ENCODE measurements at places on chromosomes 5 and 9.

- no peak for DNase-seq
These were observed 167.7 kb upstream of the TBCA start for GRCh38 chr5:77943851-77944250.

- no peak for DNase-seq
These were observed 38.9 kb upstream of the IQGAP2 start for GRCh38 chr5:76364226-76364589.

DNA sequence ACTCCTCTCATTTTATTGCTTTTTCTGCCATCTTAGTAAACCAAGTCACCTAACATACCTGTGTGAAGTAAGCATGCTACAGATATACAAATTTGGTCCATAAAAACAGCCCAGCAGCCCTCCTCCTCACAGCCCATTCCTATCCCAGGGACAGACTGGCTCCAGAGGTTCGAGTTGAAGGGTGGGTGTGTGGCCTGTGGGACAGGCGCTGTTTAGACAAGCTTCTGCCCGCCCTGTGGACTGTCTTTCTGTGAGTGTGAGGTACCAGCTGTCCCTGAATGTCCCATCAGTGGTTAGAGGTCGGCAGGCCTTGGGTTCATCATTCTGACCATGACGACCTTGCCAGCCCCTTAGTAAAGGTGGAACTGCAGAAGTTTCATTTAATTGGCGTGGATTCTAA lies 82.0 kb downstream of the WNK2 start:
- peak; percentile 11 for DNase-seq

DNA sequence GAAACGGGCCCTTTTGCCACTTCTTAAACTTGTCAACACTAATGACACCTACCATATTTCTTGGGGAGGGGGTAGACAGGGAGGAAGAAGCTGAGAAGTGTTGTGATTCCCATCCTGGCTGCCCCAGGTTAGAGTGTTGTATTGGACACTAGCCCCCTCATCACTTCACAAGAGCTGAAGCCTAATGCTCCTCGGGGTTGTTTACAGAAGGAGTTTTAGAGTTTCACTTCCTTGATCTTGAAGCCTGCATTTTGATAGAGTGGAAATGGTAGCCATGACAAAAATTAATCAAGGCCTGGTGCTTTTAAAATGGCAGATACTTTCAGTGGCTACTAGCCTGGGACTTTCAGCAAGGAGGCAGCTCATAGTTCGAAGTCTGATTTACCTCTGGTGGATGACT lies 11.0 kb upstream of the FAM120AOS start:
- peak; percentile 23 for DNase-seq

GRCh38 chr5:145101246-145101645 lies 733.9 kb downstream of the PRELID2 start:
- DNase-seq, result no peak

DNA sequence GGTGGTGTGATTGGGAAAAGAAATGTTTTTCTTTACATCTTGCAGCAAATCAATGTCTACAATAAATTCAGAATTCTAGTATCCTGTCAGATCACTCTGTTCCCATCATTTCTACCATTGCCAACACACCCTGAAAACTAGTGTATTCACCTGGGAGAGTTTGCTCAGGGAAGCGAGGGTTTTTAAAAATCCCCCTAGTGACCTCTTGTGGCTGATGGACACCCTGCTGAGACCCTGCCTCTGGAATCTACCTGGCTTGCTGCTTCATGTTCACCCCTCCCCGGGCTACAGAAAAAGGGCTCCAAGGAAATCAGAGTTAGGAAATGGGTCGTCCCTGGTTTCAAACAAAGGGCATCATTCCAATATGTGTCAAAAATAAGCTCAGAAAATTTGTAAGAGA lies 21.4 kb upstream of the ALDOB start:
- DNase-seq, result no peak

DNA sequence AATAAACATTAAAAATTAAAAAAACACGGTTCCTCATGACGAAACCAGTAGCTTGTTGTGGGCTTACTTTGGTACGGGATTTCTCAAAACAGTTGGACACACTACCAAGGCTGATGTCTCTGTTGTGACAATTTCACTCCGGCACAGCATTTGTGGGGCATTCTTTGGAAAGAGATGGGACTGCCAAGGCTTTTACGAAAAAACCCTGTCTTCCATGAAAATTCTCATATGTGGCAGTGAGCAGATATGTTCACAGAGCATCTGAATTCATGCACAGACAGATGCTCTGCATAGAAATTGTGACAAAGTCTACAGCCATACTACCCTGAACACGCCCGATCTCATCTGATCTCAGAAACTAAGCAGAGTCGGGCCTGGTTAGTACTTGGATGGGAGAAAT lies 17.8 kb upstream of the SHROOM1 start:
- no peak for DNase-seq

DNA sequence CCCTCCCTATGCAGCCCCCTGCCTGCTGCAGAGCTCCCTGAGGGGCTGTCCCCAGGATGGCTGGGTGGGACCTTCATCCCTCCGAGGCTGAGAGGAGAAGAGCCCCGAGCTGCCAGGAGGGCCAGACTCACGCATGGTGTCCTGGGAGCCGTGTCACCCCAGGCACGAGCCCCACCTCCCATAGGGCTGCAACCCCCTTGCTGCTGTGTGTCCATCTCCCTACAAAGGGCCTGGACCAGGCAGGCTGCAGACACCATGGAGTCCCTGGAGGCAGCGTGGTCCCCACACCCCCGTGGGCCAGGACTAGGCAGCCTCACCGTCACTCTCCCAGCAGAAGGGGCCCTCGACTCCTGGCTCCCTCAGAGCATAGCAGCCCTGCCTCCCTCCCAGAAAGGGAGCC lies 11.2 kb upstream of the SEC16A start:
- DNase-seq, result no peak

DNA sequence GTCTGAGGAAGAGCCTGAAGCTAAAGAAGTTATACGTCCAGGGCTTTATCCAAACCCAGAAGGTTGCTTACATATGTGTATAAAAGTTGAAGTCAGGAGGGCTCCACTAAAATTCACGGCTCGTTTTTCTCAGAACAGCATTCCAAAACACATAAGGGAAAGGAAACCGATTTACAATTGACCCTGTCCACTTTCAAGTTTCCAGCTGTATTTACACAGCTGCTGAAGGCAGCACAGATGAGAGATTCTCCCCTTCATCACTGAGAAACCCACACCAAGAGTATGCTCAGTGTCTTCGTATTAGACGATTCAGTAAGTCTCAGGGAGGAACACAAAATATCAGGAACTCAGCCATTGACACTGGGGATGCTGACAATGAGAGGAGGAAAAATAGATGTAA lies 5.9 kb upstream of the NREP start:
- DNase-seq, result no peak

DNA sequence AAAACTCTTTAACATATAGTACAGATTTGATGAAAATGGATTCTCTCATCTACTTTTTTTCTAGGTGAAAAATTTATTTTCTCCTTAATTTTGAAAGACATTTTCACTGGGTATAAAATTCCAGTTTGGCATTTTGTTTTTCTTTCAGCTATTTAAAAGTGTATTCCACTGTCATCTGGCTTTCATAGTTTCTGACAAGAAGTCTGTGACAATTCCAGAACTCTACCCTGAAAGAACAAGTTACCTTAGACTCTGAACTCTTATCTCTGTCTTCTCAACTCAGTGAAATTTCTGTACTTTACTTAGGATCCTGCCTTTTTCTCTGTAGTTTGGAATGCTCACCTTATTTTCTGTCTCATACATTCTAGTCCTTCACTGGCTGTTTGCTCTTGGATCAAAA lies 161.7 kb downstream of the RANBP17 start:
- DNase-seq, result no peak

- DNase-seq, result no peak
These were observed 129.4 kb upstream of the RASA1 start for GRCh38 chr5:87138091-87138805.

DNA sequence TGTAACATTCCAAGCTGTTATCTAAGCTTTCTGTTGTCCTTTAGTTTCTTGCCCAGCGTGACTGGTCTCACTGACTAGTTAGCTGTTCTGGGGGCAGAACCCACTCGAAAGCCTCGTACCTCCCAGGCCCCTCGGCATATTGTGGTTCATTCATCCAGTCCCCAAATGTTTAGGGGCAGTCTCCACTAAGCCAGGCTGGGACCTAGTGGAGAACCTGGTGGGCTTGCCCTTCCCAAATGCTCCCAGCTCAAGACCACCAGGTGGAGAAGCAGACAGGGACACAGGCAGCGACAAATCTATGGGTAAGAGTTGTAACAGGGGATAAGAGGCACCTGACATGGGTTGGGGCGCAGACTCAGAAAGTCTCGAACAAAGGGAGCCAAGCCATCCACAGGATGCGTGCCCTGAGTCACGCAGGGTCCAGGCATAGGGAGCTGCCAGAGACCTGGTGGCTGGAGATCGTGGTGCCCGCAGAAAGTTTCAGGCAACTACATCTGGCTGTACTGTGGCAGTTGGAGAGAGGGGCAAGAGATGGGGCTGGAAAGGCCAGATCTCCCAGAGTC lies 851 bp upstream of the EEIG1 start:
- DNase-seq, result no peak

DNA sequence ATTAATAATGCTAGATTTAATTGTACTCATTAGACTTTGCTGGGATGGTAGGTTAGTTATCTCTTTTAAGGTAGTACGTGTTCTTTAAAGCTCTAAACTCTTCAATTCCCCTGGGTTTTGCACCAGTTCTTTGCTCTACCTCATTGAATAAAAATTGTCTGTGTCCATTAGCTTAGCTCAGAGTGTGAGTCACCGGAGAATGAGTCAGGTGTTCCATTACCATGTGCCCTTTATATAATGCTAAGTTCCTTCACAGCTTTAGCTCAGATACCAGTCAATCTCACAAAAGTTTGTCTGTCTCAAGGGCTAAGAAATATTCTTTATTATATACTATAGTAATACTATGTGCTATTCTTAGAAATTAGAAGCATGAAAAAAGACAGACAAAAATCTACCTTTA lies 339.4 kb downstream of the PRELID2 start:
- no peak for DNase-seq

- DNase-seq, result no peak
These were observed 8.5 kb downstream of the KLF4 start for GRCh38 chr9:107481035-107481434.

DNA sequence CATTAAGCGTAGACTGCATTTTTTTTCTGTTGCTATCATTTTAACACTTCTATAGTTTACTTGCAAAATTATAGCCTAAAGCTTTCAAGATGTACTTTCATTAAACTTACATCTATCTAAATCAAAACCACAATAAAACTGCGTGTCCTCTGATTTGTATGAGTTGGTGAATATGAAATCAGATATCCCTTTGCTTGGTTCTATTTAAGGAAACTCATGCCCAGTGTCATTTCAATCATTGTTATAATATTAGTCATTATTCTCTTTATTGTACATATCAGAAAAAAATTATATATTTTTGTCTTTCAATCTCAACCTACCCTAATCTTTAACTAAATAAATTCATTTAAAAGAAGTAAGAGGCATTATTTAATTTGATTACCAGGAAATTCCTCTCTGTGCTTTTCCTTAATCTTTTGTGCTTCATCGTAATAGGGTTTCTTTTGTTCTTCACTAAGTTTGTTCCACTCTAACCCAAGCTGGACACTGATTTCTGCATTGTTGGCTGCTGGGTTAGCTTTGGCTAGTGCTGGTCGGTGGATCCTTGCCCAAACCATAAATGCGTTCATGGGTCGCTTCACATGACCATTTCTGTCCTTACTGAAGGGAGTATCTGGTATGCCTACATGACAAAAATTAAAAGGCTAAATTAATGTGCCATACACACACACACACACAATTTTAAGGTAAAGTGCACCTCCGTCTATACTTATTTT lies 3.8 kb downstream of the SOX30 start:
- DNase-seq, result no peak
